ENCODE measurements at places on chromosomes 1 and 21.

DNA sequence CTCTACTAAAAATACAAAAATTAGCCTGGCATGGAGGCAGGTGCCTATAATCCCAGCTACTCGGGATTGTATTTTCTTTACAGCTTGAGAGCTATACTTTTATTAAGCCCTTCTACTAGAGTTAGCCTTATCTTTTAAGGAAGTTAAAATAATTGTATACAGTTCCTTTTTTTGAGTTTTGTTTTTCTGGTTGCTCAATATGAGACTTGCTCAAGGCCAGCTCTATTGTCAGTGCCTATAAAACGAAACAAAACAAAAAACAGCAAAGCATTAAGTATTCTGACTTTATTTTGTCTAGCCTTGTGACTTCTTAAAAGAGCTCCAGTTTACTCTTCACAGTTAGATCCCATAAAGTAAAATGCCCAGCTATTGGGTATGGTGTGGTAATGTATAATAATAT lies 17.2 kb downstream of the PKN2 start:
- DNase-seq: no peak

GRCh38 chr1:166570954-166571353 lies 268.3 kb upstream of the POGK start:
- no peak for DNase-seq

DNA sequence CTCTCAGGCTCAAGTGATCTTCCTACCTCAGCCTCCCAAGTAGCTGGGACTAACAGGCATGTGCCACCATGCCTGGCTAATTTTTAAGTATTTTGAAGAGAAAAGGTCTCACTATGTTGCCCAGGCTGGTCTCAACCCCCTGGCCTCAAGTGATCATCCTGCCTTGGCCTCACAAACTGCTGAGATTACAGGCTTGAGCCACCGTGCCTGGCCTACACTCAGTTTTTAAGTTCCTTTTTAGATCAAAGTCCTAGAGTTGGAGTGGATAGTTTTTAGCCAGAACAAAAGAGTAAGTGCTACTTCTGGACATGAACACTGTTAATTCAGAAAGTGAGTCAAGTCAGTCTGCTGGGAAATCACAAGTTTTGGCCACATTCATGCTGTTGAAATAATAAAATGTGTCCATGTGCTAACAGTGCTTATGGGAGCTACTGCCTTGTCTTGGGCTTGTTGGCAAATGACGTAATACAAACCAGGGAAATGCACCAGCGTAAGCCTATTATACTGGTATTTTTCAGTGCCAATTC lies 84.2 kb downstream of the NDUFS5 start:
- no peak for DNase-seq

- peak; percentile 72 for DNase-seq
Observed at GRCh38 chr1:30823969-30824735, 66.6 kb upstream of the LAPTM5 start.

- no peak for DNase-seq
Observed at GRCh38 chr1:43272161-43272560, 2.4 kb downstream of the TMEM125 start.

GRCh38 chr1:222404710-222405109 lies 143.2 kb downstream of the HHIPL2 start:
- no peak for DNase-seq

- DNase-seq: no peak
Observed at GRCh38 chr1:151562661-151563060, 22.6 kb downstream of the TUFT1 start.

DNA sequence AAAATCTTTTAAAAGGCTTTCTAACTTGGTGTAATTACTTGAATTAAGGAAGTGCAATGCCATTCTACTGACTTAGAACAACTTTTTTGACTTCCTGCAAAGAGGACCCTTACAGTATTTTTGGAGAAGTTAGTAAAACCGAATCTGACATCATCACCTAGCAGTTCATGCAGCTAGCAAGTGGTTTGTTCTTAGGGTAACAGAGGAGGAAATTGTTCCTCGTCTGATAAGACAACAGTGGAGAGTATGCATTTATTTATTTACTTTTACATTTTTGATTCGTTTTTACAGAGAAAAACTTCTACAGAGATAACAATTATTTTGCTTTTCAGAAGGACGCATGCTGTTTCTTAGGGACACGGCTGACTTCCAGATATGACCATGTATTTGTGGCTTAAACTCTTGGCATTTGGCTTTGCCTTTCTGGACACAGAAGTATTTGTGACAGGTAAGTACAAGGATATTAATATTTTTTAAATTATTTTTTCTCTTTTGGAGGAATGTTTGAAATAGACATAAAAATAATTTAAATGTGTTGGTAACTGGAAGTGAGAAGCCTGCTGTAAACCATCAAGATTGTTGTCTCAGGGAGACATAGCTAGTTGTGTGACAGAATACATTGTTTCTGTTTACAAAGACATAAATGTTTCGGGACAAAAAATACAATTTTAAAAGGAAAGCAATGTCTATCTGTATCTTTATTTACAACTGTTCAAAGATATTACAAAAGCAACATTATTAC lies at the start of gene PTPRC:
Gene PTPRC (plus strand): TSS at position 147 of the 742 bp plus-strand sequence. CDS start 229 bp downstream, at position 376.
- DNase-seq: no peak

DNA sequence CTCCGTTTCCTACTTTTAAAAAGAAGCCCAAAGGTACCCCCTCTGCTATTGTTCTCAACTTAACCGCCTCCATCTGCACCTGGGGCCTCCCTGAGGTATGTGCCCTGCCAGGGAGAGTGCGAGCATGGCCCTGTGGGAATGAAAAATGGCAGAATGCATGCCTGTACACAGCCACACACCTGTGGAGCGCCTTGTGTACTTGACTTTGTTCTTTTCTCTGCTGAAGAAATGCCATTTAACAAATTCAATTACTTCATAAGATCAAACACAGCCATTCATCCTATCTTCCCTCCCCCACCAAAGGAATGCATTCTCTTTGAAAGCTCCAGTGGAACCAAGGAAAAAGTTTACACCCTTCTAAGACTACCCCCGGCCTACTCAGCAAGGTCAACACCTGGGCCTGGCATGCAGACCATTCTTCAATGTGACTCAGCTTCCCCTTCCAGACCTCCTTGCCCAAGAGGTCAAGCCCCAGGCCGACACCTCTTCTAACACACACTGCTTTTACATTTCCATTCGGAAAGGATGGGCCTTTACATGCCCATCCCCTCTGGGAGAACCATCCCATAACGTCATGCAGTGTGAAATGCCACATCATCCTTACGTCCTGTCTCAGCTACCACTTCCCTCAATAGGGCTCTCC lies 123.7 kb downstream of the SMYD2 start:
- DNase-seq: no peak

- no peak for DNase-seq
Observed at GRCh38 chr1:50108497-50109059, at the start of gene ELAVL4. Gene ELAVL4, plus strand, starts transcription at chr1:50108920. Its CDS starts 270 bp downstream, at chr1:50109190.

DNA sequence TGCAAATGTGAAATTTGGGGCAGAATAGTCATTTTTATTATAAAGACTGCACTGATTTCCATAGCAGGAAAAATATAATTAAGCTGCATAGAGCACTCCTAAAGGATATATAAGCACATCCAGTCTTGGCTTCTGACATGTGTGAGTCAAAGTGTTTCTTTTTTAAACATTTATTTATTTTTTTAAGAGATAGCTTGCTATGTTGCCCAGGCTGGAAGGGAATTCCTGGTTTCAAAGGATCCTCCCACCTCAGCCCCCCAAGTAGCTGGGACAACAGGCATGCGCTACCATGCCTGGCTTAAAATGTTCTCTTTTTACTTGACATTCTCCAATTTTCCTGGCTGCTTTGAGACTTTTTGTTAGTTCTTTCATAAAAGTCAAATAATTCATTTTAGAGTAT lies 126.1 kb downstream of the HMCN1 start:
- no peak for DNase-seq

DNA sequence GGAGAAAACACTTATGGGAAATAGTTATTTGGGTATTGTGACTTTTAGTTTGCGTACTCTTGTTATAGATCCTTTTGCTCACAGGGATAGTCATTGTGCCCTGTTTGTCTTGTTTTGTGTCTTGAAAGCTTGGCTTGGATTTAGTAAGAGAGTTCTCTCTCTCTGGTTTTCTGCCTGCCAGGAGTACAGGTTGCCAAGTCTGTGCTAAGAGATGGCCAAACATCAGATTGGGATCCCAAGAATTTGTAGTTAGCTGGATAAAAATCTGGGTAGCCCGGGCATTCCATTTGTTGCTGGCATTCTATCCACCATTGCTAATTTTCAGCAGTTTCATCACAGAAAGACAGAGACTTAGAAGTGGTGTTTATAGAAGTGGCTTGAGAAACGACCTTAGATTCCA lies 222.2 kb downstream of the NRIP1 start:
- no peak for DNase-seq

- no peak for DNase-seq
Observed at GRCh38 chr1:202857136-202857610, 31.8 kb downstream of the RABIF start.

- DNase-seq: peak; percentile 71
Observed at GRCh38 chr1:89454845-89455521, 69.6 kb upstream of the LRRC8B start.

DNA sequence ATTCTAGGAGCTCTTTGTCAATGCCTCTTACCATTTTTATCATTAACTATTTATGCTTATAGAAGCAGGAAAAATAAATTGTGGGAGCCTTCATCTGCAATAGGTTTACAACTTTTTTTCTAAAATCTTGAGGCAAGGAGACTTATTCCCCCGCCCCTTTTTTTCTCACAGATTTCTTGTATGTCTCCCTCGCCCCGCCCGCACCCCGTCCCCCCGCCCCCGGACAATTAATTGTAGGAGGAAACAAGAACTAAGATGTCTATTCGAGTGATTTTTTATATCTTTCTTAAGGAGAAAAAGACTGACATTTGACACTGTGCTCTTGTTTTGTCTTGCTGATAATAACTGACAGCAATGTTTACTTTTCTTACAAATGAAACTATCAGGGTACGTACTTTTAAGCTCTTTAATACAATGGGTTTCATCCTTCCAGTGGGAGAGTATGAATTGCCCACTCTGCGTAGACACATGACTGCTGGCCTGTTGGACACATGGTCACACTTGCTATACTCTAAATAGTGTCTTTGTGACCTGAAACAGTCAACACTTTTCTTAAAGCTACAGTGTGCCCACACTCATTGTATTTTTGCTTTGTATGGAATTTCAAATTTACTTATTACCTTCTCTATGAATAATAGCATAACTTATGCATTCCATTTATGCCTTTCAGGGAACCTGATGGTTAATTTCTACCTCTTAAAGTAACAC lies 1.5 kb upstream of the IVNS1ABP start:
- DNase-seq: no peak

DNA sequence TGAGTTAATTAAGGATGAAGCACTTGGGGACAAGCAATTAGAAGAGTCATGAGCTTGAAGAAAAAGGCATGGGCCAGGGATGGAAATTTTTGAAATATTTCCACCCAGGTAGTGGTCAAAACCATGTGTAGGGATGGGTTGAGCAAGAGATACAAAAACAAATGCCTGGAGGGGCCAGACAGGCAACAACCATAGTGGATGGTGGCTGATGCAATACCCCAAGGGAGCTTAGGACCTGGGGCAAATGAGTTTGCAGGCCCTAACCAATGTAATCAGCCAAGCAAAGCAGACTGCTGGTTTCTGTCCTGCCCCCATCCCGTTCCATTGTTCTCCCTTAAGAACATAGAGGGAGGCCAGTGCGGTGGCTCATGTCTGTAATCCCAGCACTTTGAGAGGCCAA lies 119.1 kb upstream of the FGGY start:
- no peak for DNase-seq

DNA sequence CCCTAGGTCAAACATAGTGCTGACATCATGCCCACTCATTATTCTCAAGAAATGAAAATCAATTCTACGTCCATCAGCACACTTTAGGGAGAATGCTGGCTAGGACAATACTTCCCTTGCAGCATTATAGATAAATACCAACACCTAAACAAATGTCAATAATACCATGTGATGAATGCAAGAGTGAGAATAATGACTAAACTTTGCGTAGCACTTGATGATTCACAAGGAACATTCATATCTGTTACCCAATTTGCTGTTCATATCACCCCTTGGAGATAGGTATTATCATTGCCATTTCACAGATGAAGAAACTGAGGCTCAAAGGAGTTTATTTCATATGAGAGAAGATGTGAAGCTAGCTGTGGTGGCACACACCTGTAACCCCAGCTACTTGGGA lies 24.8 kb upstream of the EPS15 start:
- DNase-seq: no peak

- DNase-seq: no peak
Observed at GRCh38 chr1:1627829-1628753, 3.9 kb upstream of the MMP23B start.

DNA sequence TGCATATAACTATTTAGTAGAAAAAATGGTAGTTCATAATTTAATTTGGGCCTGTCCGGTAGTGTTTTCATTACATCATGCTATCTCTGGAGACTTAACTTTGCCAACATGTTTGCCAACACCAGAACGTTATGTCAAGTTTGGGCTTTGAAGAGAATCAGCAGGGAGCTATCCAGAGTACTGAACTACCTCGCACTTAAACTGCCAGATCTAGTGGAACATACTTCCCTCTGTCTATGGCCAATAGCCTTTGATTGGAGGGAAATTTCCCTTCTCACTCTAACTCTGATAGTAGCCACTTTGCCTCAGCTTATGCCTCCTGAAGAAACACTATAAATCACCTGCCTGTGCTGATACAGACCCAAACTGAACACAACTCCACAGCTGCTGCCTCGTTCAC lies 10.0 kb downstream of the LRRC53 start:
- no peak for DNase-seq

- peak; percentile 43 for DNase-seq
Observed at GRCh38 chr1:19003371-19004290, 47.2 kb upstream of the IFFO2 start.

DNA sequence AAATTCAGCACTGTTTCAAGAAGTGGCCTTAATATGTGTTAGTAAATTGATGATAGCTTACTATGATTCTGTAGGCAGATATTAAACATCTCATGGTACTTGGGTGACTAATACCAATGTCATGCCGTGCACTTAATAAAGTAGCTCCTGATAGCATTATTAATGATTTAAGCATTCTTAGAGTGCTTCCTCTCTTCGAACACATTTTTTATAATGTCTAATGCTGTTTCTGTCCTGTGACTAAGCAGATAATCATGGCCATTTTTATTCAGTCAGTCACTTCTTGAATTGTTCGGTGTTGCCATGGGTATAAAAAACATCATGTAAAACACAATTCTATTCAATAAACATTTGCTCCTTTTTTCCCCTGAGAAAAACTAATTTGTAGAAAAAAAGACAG lies 804.6 kb upstream of the ADGRL4 start:
- no peak for DNase-seq

GRCh38 chr1:1415751-1416150 lies 5.3 kb downstream of the ANKRD65 start:
- DNase-seq: no peak

DNA sequence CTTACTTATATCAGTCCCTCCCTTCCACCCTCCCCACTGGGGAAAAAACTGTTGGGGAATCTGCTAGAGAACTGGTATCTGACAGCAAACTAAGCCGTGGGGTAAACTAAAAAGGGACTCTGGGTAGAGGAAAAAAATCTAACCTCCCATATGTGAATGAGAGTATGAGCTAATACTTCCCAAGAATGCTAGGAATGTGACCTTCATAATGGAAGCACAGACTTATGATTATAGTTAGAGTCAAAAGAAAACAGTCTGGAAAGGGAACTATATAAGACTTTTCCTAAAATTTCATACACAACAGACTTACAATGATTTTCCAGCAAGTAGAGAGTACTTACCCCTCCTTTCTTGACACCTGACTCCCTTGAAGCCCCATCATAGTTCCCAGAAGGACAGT lies 23.0 kb upstream of the RBBP5 start:
- no peak for DNase-seq

GRCh38 chr21:45209685-45210284 lies 77.9 kb downstream of the POFUT2 start:
- DNase-seq: no peak

- DNase-seq: no peak
Observed at GRCh38 chr1:96473791-96474434, 247.7 kb upstream of the PTBP2 start.

GRCh38 chr1:119438761-119439160 lies 23.8 kb downstream of the HSD3B2 start:
- DNase-seq: no peak
